ENCODE measurements at places on chromosomes 2 and 18. TPM values are rescaled to one million over a fixed set of nuclear protein-coding genes. Genes with fewer than 3 reads are reported as not detected.

DNA sequence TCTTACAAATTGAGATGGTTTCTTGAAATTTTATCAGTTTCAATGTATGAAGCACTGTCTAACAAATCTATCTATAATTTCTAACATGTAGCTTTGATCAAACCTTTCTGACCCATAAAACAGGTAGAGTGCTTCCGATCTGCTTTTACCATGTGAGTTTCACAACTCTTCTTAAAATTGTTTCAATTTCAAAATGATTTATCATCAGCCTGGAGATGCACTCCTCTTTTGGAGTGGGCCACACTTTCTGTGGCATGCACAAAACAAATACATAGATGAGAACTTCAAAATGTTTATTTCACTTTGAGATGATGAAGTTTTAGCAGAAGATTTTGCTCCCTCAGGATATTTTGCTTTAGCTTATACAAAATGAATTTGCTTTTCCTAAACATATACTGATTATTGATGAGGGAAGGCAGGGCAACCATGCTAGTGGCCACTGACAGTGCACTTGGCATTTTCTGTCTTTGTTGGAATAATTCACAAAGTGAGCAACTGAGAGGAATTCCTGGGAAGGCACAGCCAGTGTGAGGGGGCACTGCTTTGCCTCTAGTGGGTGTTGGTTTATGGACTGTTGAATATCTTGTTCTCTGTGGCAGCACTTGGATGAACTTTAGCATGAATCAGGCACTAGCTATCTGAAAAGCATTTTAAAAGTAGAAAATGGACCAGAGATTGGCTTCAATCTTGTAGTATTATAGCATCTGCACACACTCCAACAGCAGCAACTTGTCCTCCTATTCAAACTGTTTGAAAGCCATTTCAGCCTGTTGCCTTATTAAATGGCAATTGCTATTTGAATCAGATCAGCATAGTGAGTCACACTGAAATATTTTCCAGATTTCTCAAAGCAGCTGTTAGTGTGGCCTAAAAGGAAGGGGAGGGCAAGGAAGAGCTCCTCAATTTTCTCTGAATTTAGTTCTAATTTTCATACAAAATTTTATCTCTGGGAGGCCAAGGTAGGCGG, 193.2 kb downstream of the CCDC85A start:
- DNase-seq, result no peak

DNA sequence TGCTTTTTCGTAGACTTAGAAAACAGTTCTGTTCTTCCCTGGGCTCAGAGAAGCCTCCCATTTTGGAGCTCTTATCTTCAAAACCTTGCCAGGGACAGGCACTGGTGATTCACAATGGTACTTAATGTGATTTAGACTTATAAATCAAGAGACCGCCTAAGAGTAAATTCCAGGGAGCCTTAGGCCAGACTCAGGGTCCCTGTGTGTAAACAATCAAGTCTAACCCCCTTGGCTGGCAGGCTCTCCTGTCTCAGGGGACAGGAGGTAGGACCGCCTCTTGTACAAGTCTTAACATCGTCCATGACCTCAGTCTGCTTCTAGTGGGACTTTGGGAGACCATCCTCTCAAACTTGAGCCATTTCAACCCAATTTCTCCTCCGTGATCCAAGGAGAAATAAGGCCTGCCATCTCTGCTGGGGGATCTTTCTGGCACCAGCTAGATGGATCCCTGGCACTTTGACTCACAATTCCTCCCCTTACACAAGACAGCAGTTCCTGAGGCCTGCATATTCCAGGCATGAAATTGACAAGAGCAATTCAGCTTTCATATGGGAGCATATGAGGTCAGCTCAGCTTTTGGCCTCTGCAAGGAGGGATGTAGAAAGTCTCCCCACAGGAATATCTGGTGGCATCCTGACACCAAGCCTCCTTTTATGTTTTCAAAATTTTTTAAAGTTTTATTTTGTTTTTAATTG, 487.0 kb downstream of the TNS1 start:
- DNase-seq, result no peak

Gene MRO
- not detected for total RNA-seq

- DNase-seq, result no peak
Measured at GRCh38 chr2:162885281-162886070, 46.9 kb upstream of the KCNH7 start.

- no peak for DNase-seq
Measured at GRCh38 chr2:11684894-11685460, 15.0 kb upstream of the NTSR2 start.

- no peak for DNase-seq
Measured at GRCh38 chr2:99524056-99524455, 34.2 kb upstream of the REV1 start.

Measured in transverse colon (tissue), 4 donors.